ENCODE measurements at places on chromosomes 5 and 9.

- no peak for DNase-seq
Measured at GRCh38 chr5:167064198-167064776, 1227.2 kb upstream of the WWC1 start.

DNA sequence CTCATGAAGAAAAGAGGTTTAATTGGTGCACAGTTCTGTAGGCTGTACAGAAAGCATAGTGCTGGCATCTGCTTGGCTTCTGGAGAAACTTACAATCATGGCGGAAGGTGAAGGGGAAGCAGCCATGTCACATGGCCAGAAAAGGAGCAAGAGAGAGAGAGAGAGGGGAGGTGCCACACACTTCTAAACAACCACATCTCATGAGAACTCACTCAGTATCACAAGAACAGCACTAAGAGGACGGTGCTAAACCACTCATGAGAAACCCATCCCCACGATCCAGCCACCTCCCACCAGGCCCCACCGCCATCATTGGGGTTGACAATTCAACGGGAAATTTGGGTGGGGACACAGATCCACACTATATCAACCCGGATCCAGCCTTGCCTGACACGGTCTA is 28.8 kb upstream of the IER5L start:
- DNase-seq, result no peak

DNA sequence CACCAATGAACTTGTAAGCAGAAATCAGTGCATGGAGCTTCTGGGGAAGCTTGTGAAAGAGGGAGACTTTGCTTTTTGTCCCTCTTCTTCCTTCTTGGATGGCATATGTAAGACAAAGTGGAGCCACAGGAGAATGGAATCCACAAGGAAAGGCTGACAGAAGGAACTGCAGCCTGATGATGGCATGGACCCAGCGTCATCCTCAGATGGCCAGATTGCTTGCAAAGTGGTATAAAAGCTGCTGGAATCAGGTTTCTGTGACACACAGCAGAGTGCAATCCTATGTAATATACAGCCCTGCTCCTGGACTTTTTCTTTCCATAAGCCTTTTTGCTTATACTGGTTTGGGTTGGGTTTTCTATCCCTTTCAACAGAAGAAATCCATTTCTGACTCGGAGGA is 31.4 kb upstream of the SPARC start:
- no peak for DNase-seq

GRCh38 chr5:68652534-68652965 is 437.0 kb downstream of the PIK3R1 start:
- no peak for DNase-seq

DNA sequence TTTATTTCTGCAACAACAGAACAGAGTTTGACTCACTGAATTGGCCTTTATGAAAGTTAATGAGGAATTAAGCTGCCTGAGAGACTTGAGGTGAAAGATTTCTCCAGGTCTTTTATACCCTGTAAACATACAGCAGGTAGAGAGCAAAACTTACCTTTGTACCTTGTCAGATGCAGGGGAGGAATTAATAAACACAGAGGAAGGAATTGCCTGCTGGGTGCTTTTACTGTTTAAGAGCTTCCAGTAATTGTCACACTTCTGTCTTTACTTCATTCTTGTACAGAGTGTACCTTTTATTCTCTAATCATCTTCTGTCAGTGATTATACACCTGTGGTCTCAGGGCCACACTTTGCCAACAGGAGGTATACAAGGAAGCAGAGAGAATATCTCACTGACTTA is 94.0 kb upstream of the GRIN3A start:
- DNase-seq, result no peak

- DNase-seq, result no peak
Measured at GRCh38 chr5:97106216-97106581, 36.2 kb downstream of the LIX1 start.

DNA sequence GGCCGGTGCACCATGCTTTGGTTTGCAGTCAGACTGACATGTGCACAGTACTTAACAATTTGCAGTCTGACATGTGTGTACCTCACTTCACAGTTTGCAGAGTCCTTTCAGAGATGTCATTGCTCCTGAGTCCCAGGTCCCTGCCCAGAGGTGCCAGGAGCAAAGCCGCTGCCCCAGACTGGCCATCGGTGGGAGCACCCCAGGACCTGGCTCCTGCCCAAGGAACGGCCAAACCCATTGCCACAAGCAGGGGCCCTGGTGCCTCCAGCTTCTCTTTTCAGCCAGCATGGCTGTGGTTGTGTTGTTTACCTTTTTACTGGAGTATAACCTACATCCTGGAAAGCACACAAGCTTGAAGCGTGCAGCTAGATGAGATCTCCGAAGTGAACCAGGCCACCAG is 28.6 kb downstream of the RASGEF1C start:
- DNase-seq, result no peak
